ENCODE measurements at places on chromosomes 6 and 20.

GRCh38 chr6:145213614-145214013, 521.7 kb downstream of the EPM2A start:
- H3K4me3 ChIP-seq, result no peak overlapping the region
- H3K4me1 ChIP-seq, result no peaks in the 10 kb centered on the region
- no peak overlapping the region for H3K27ac ChIP-seq
- H3K27me3 ChIP-seq, result no peaks in the 10 kb centered on the region
- no peaks in the 10 kb centered on the region for H3K36me3 ChIP-seq

- H3K4me3 ChIP-seq, result no peak overlapping the region
- H3K4me1 ChIP-seq, result peaks cover 4% of the 10 kb centered on the region
- no peaks in the 10 kb centered on the region for H3K36me3 ChIP-seq
- DNase-seq, result peak; percentile 95
Observed at GRCh38 chr6:132445201-132445951, 44.1 kb upstream of the MOXD1 start.

DNA sequence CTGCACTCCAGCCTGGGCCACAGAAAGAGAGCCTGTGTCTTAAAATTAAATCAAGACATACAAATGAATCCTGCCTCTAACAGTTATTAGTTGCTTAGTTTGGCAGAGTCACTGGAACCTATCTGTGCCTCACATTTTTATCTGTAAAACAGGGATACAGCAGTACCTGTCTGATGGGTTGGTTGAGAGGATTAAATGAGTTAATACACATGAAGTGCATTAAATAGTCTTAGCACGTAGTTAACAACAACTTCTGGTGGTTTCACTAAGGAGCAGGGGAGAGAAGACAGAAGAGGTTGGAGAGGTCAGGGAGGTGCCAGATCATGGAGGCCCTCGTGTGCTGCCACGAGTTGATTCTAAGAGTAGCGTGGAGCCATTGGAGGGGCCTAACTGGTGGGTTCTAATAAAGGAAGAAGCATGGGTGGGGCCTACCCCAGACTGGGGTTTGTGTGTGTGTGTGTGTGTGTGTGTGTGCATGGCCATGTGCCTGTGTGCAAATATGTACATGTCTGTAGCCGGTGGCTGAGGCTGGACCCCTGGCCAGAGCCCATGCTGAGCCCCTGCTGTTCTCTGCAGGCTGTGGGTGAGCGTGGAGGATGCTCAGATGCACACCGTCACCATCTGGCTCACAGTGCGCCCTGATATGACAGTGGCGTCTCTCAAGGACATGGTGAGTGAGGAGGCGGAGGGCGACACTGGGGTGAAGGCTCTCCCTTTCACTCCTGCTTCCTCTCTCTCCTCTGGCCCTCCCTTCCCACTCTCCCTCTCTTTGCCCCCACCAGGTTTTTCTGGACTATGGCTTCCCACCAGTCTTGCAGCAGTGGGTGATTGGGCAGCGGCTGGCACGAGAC, 9.1 kb downstream of the RBCK1 start:
- no peak overlapping the region for H3K27ac ChIP-seq
- DNase-seq, result no peak
- H3K4me1 ChIP-seq, result no peaks in the 10 kb centered on the region
- H3K36me3 ChIP-seq, result peaks cover 11% of the 10 kb centered on the region

DNA sequence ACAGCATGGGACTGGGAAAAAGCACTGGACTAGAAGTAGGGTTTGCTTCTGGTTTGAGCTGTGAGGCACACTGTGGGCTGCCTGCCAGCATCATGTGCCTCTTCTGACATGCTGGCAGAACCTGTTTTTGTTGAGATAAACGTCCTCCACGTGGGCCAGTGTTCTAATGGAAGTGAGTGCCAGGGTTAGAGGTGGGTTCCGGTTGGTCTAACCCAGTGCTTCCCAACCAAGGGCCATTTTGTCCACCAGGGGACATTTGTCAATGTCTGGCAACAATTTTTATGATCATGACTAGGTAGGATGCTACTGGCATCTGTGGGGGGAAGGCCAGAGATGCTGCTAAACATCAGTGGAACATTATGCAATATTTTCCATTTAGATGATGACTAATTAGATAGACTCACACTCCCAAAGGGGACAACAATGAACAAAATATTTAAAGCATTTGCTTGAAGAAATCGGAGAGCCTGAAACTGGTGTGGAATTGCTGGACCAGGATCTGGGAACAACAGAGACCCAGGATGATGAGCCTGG, 7.8 kb upstream of the APMAP start:
- peak; percentile 75 for DNase-seq
- H3K4me3 ChIP-seq, result no peak overlapping the region
- H3K27me3 ChIP-seq, result peaks cover 14% of the 10 kb centered on the region
- no peak overlapping the region for H3K27ac ChIP-seq

DNA sequence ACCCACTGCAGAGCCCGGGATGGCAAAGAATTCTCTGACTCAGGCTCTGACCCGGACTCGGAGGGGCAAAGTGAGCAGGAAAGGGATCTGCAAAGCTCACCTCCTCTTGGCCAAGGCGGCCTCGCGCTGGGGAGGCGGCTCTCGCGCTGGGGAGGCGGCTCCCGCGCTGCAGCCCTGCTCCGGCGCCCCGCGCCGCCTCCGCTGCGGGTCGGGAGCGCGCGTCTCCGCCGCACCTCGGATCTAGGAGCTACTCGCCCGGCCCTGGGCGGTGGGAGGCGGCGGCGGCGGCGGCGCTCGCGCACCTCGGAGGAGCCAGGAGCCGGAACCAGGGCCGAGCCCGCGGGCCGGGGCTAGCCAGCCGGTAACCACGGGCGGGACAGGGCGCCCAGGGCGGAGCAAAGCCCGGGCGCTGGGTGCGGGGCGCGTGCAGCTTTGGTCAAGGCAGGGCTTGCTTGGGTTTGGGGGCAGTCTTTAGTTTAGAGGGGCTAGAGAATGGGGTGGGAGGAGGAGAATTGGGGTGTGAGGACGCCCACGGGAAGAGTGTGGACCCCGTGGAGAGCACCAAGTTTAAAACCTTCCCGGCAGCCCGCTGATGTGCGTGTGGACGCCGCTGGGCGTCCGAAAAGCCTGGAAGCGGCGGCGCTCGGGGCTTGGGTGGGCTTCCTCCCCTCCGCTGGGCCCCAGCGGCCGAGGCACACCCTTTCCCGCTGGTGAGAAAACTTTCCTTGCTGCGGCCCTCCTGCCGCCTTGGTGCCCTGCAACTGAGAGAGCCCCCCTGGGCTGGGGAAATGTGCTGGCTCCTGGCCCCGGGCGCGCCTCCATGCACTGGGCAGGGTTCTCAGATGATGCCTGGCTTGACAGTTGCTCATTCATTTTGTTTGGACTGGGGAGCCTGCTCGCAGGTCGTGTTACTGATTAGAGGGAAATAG, at the start of gene MRAP2:
Gene MRAP2 (plus strand): TSS at position 250 of the 929 bp plus-strand sequence. CDS start 21,547 bp downstream, outside the sequence.
- no peaks in the 10 kb centered on the region for H3K4me1 ChIP-seq
- H3K4me3 ChIP-seq, result peak within 1 kb of the TSS; percentile 58
- DNase-seq, result no peak
- H3K27ac ChIP-seq, result no peak within 1 kb of the TSS

DNA sequence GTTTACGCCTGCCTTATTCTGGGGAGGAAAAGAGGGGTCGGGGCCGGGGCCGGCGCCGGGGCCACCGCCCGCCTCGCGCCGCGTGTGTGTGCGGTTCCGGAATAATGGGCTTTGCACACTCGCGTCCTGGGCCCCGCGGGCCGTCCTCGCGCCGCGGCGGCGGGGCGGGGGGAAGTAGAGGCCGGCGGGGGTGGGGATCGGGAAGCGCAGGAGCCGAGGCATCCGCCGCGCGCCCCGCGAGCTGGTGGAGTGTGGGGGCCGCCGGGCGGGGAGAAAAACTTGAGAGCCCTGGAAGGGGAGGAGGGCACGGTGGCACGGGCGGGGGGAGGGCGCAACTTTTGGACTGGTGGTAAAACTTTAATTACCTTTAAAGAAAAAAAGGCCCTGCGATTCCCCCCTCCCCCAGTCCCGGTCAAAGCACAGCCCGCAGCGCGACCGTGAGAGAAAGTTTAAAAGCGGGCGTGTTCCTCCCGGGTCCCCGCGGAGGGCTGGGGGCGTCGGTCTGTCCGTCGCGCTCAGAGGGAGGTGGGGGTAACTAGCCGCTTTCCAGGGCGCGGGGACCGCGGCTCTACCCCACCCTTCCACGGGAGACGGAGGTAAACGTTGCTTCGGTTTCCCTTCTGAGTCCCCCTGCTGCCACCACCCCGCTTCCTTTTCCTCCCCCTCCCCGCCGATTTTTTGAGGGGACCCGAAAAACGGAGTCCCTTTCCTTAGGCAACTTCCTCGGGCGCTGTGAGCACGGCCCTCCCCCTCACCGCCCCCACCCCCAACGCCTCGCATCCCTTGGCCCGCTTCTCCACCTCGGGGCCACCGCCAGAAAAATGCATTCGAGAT, 1.9 kb downstream of the L3MBTL3 start:
- peaks cover 2% of the 10 kb centered on the region for H3K4me1 ChIP-seq
- H3K36me3 ChIP-seq, result no peaks in the 10 kb centered on the region
- H3K4me3 ChIP-seq, result peak overlapping the region; percentile 59
- H3K27ac ChIP-seq, result peak overlapping the region; percentile 44

DNA sequence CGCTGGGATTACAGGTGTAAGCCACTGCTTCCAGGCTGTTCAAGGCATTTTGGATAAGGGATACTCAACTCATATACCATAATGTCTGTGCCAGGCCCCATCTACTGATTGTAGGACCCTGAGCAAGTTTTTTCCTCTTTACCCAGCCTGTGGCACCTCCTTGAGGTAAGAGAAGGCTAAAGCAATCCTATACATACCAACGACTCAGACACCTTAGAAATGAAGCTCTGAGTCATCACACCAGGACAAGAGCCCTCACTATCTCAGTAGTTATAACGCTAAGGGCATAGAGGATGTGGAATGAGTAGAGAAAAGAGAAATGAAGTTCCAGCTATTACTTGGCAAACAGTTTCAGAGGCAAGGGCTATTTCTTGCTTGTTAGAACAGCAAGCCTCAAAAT, 16.9 kb downstream of the NDRG3 start:
- no peaks in the 10 kb centered on the region for H3K27me3 ChIP-seq
- H3K4me1 ChIP-seq, result no peaks in the 10 kb centered on the region
- no peaks in the 10 kb centered on the region for H3K36me3 ChIP-seq
- no peak overlapping the region for H3K4me3 ChIP-seq
- DNase-seq, result no peak

DNA sequence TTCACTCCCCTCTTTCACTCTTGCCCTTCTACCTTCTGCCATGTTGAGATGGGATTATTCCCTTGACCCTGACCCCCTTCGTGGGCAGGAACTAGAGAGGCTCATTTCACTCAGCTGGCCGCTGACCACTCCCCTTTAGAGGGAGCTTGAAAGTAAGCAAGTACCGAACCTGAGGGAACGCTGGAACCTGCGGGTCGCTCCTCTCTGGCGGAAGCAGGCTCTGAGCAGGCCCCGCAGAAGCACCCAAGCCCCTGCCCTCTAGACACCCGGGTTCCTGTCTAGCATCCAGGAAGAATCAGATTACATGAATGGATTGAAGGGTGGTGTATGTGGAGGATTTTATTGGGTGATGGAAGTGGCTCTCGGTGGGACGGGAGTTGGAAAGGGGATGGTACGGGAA, 11.9 kb upstream of the MYCT1 start:
- H3K27ac ChIP-seq, result no peak overlapping the region
- no peaks in the 10 kb centered on the region for H3K27me3 ChIP-seq
- no peak for DNase-seq
- H3K4me1 ChIP-seq, result no peaks in the 10 kb centered on the region
- H3K4me3 ChIP-seq, result no peak overlapping the region

DNA sequence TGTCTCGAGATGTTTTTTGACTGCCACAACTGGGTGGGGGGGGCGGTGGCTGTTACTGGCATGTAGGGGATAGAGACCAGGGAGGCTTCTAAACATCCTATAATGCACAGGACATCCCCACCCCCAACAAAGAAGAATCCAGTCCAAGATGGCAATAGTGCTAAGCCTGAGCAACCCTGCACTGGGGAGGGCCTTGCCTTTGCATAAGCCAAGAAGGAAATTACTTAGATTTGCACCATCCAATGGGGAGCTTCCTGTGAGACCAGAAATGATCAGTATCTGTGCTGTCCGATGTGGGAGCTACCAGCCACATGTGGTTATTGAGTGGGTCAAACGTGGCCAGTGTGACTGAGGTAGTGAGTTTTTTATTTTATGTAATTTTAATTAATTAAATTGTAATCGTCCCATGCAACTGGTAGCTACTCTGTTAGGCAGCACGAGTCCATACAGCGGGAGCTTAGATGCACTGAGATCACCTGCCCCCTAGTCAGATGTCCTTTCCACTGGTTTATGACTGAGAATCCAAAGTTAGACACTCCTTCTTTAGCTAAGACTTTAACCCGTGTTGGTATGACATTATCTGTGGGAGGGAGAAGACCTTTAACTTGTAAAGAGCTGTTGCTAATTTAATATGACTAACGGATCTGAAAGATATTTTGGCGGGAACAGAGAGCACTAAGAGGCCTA, 97.4 kb upstream of the NEDD9 start:
- H3K27ac ChIP-seq, result no peak overlapping the region
- no peaks in the 10 kb centered on the region for H3K36me3 ChIP-seq
- DNase-seq, result no peak
- H3K27me3 ChIP-seq, result no peaks in the 10 kb centered on the region

DNA sequence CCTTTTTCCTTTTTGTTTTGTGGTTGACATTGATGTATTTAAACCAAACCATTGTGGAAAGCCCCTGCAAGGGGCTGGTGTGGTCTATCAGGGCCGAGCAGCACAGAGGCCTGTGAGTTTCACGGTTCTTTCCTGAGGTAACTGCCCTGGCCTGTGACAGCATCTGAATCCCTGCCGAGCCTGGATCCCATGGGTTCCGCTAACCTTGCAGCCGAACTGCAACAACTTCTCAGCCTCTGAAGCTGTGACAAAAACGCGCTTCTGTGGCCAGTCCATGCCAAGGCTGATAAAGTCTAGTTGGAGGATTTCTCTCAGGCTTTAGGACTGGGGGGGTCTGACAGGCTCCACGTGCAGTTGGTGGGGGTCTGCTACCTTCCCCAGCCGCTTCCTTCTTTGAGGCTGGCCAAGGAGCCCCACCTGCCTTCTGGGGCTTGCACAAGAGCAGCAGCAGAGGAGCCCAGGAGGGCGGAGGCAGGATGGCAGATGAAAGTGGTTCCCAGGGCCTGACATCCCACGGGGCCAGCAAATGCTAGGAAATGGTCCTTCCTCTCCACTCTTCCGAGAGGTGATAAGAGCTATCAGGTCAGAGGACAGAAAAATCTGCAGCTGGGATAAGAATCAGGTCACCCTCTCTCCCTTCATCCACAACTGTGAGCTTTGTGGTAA, 150.9 kb downstream of the PREX1 start:
- no peaks in the 10 kb centered on the region for H3K36me3 ChIP-seq
- no peaks in the 10 kb centered on the region for H3K27me3 ChIP-seq
- DNase-seq, result no peak
- H3K27ac ChIP-seq, result no peak overlapping the region

Measured in fibroblast of lung (primary cell).